ENCODE measurements at places on chromosomes 3 and 15.
A peak's percentile ranks its signal among the peaks of the same experiment; 100 is the strongest.

GRCh38 chr3:380801-381200 lies 184.2 kb downstream of the CHL1 start:
- DNase-seq: no peak

GRCh38 chr15:44568338-44568737 lies 31.4 kb downstream of the EIF3J start:
- no peak for DNase-seq

- no peak for DNase-seq
Measured at GRCh38 chr3:77320514-77320913, 280.6 kb downstream of the ROBO2 start.

GRCh38 chr3:62246094-62246493 lies 127.3 kb downstream of the FEZF2 start:
- DNase-seq: no peak

DNA sequence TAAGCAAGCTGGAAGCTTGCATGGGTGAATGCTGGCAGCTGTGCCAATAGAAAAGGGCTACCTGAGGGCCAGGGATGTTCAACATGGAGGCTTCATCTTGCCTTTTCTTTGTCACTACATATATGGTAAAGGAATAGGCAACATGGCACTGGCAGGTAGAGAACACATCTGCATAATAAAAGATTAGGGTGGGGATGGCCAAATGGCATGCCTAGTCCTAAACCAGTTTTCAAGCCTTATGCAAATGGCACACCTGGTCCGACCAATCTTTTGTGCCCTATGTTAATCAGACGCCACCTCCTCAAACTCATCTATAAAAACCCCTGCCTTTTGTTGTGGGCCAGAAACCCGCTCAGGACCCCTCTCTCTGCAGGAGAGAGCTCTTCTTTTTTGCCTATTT lies 216.8 kb upstream of the PROK2 start:
- DNase-seq: no peak

DNA sequence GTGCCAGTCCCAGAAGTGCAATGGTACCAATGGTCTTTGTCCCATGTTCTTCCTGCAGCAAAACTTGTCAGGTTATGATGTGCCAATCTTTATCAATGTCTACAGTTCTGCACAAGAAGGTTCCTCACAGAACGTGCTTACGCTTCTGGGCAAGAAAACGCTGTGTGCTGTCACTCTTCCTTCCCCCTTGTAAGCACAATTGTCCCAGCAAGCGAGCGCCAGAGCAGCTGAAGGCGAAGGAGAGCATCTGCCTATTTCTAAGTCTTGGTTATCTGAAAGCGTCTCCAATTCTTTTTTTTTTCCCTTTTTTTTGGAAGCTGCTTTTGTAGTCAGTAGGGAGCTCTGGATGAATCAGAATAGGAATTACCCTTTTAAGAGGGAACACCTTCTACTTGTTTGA lies 514.4 kb downstream of the FGF12 start:
- DNase-seq: peak; percentile 25
